Myocyte (in vitro differentiated cells): ENCODE measurements at places on chromosomes 12 and 14. TPM values are rescaled to one million over a fixed set of nuclear protein-coding genes. Genes with fewer than 3 reads are reported as not detected.

- no peak for DNase-seq
Measured at GRCh38 chr14:75312341-75312740, 33.7 kb downstream of the FOS start.

- DNase-seq, result peak; percentile 37
Measured at GRCh38 chr14:75258079-75258802, 20.4 kb upstream of the FOS start.

GRCh38 chr12:105225505-105226015 is 10.4 kb downstream of the APPL2 start:
- no peak for DNase-seq

- DNase-seq, result no peak
Measured at GRCh38 chr14:43249591-43249990, 1257.5 kb downstream of the FSCB start.

DNA sequence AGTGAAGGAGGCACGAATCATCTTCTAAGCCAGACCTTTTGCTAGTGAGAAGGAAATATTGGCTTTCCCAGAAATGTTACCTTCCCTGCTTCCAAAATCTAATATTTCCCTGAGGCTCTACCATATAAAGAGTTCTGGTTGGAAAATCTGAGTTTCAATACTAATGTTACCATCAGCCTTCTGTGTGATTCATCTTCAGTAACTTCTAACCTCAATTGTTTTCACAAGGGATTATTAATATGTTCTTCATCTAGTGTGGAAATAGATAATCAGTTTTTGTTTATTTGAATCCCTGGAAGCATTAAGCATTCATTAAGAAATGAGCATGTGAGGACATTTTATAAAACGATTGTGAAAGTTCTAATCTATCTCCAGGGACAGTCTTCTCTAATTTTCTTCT is 720.9 kb downstream of the AACS start:
- DNase-seq, result no peak

GRCh38 chr12:118986050-118986449 is 4.7 kb downstream of the SRRM4 start:
- DNase-seq, result no peak

DNA sequence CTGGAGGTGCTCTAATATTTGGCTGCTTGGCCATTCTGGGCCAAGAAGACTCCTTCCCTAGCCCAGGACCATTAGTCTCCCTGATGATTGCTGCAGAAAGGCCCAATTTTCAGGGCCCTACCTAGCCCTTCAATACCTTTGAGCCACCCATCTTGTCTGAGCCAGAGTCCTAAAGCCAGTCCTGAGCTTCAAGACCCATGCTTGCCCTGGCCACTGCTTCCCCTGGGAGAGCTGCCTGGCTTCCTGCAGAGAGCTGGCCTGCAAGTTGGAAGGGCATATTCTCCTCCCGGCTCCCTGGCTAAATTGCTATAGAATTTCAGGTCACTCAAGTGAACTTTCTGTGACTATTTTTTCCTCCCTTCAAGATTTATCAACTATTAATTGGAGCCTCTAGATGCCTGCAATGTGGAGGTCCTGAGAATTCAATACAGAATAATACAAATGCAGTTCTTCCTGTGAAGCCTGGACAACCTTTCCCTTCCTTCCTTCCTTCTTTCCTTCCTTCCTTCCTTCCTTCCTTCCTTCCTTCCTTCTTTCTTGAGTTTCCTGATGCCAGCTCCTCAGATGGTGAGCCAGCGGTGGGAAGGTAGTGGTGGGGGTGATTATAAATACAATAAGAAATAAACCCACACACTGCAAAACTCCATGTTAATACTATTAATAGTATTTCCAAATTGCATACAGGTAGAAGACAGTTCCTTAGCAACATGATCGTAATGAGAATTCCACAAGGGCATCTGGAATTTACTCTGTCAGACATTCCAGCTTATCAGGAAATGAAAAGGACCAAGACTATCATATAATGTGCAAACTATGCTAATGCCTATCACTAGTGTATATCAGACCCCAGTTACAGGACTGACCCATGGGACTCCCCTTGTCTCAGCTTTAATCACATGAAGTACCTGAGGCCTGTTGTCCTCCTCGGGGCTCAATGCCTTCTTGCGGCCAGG is 108.1 kb downstream of the ZFP36L1 start:
- DNase-seq, result no peak

DNA sequence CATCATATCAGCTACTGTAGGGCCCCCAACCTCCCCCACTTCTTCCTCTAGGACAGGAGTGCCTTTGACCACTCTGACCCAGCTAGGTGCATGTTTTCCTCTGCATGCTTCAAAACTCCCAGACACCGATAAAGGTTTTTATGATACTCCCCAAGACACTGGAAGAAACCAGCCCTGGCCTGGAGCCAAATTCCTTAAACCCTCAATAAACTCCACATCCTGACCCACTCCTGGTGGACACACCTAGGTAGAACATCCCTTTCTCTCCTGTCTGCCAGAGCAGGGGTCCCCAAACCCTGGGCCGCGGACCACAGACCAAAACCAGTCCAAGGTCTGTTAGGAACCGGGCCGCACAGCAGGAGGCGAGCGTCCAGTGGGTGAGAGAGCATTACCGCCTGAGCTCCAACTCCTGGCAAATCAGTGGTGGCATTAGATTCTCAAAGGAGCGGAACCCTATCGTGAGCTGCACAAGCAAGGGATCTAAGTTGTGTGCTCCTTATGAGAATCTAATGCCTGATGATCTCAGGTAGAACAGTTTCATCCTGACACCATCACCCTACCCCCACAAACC is 49.6 kb downstream of the NT5DC3 start:
- DNase-seq, result no peak

GRCh38 chr12:41362931-41363330 is 174.8 kb downstream of the PDZRN4 start:
- no peak for DNase-seq

DNA sequence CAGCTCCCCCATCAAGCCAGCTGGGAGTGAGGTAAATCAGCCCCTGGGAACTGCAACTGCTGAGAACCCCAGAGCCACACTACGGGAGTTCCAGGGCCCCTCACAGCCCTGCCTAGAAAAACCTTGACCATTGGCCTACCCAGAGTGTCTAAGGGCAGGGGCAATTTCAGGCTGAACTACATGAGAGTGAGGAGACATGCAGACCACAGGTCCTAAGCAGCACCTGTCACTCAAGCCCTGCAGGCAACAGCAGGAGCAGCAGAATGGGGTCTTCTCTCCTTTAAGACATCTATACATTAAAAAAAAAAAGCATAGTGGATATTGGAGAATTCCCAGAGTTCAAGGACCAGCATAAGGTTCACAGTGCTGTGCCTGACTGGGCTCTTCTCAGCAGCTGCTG is 4.9 kb downstream of the NCKAP5L start:
- DNase-seq, result no peak

DNA sequence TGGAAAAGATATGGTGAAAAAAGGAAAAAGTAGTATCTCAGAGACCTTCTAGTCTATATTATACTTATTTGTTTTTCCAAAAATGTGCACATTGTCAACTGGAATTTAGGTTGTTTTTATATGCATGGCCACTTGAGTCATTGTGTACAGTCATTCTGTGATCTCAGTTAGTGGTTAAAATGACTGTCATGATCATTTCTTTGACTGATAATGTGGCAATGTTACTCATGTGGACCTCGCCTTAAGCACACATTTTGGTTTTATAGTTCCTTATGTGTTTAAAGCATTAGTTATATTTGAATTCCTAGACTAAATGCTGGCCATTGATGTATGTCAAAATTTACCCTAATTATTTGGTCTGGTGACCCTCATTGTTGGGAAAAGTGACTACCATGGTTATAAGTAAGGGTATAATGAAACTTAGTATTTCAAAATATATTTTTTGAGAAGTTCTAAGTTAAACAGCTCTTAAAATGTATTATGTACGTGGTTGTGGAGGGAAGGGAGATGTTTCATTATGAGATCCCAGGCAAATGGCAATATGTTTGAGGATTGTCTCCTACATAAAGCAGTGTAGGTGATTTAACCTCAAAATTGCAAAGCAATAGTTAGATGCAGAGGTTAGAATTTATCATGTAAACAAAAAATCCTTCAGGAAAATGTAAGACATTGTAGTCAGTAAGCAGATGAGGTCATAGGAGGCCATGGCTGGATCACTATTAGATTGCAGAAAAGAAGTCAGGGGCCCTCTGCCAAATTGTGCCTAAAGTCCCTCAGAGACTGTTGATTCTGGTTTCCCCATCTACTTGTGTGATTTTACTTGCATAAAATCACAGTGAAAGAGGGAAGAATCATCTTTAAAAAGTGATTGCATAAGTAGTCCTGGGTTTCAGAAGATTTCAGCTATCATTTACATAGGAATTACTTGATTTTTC is 17.5 kb downstream of the PNMA1 start:
- peak; percentile 18 for DNase-seq

DNA sequence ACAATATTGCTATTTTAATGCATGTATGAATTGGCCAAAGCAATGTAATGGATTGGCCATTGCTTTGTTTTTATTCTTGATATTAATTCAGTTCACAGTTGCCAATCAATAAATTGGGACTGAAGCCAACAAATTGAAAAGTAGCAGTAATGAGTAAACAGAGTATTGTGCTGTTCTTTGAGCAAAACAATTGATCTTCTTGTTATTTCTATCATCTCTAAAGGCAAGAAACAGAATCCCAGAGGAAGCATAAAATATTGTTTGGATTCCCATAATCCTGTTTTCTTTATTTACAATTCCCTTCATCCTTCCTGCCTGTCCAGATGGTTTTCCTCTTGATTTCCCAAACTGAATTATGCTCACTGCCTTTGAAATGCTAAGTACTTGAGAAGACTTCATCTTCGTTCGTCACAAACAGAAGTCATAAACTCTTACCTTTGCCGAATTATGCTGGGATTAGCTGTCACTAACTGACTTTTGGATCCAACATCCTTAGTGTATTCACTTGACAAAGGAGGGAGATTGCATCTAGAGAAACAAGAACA is 85.9 kb downstream of the ST8SIA1 start:
- no peak for DNase-seq

- no peak for DNase-seq
Measured at GRCh38 chr12:48863291-48863690, 2.4 kb downstream of the RND1 start.

GRCh38 chr12:115916910-115917668 is 360.4 kb downstream of the MED13L start:
- peak; percentile 21 for DNase-seq

DNA sequence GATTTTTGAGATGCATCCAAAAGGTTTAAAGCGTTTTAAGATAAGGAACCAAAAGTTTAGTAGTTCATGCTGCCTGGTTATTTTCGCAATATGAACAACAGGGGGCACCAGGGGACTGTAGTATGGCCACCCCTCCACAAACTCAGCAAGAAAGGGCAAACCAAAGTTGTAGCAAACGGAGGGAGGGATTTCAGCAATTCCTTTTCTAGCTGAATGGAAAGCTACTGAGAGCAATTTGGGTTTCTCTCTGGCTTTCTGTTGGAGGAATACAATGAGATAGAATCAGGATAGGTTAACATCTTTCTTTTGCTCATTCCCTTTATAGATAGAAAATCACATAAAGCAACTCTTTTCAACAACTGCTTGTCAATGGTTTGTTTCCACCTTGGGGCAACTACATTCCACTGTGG is 62.5 kb downstream of the DRAM1 start:
- DNase-seq, result peak; percentile 83

- no peak for DNase-seq
Measured at GRCh38 chr12:113724794-113725556, 241.2 kb downstream of the RBM19 start.

- DNase-seq, result no peak
Measured at GRCh38 chr12:124389725-124390441, 95.0 kb downstream of the RFLNA start.

- no peak for DNase-seq
Measured at GRCh38 chr12:104692557-104693218, 235.9 kb downstream of the CHST11 start.

DNA sequence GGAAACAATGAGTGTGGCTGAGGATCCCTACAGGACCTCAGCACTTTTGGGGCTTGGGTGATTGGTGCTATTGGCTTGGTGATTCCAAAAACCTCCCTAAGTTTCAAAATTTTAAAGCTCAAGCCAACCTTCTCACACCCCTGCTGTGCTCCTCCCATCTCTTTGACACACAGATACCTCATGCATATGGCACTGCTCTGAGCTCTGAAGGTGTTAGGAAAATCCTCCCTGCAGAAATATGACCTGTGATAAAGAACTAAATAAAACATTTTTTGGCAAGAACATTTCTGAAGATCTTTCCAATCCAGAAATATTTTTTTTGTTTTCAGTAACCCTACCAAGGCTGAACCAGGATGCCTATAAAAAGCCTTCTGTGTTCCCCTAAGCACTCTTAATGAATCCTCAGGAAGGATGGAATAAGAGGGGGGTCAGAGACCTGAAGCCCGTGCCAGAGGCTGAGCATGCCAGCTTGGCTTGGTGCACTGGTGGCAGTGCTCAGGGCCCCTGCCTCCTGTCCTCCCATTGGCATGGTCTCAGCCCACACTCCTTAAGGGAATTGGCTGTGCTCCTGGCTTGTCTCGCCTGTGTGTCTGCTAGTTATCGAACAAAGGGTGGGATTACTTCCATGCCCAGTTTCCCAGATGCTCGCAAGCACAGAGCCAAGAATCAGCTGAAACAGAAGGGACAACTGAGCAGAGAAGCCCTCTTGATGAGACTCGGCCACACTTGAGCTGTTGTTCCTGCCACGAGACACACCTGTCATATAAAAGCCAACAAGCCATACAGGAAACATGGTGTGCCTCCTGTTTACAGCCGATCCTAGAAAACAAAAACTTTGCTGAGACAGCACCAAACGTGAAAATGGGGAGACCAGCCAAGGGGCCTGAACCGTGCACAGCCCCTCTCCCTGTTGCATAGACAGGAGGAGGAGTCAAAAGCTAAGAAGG is 132.7 kb upstream of the EEA1 start:
- peak; percentile 33 for DNase-seq

DNA sequence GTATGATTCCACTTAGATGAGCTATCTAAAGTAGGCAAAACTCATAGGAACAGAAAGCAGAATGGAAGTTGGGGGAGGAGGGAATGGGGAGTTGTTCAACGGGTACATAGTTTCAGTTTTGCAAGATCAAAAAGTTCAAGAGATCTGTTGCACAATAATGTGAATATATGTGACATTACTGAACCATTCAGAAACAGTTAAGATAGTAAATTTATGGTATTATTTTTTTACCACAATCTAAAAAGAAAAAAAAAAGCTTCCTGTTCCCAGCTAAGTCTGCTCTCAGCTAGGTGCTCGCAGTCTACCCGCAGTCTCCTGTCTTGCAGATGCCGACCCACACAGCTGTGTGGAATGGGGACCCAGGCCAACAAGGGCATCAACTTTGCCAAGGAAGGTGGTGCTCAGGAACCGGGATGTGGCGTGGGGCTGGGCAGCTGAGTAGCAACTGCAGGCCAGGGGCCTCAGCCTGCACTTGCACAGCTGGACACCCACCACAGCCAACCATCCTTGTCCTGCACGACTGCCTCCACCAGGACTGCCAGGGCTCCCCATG is 15.3 kb upstream of the ANO6 start:
- DNase-seq, result no peak

The SERPINA3 gene
- total RNA-seq, result 0.78 and 1.7 TPM in 2 replicates

The TEX52 gene
- not detected in 2 replicates for total RNA-seq

The TBX3 gene
- 7.0 and 8.8 TPM in 2 replicates for total RNA-seq

The PIWIL1 gene
- total RNA-seq, result not detected in 2 replicates

The KRT80 gene
- 46.3 and 68.4 TPM in 2 replicates for total RNA-seq

The GLIPR1L1 gene
- total RNA-seq, result not detected in 2 replicates

The KLRC2 gene
- total RNA-seq, result 0.40 TPM in 1 of 2 replicates, not detected in the other

The COX6A1 gene
- total RNA-seq, result 281 and 325 TPM in 2 replicates

The BEST3 gene
- total RNA-seq, result 40.9 and 42.2 TPM in 2 replicates

The TESPA1 gene
- total RNA-seq, result not detected in 2 replicates

The CLEC12A gene
- total RNA-seq, result not detected in 2 replicates

The CLEC4D gene
- total RNA-seq, result not detected in 2 replicates

The STON2 gene
- total RNA-seq, result 67.4 and 78.1 TPM in 2 replicates

The P2RX2 gene
- total RNA-seq, result not detected in 2 replicates

The GLIPR1 gene
- total RNA-seq, result 15.9 and 20.7 TPM in 2 replicates
